Right ventricle myocardium superior (tissue), 1 donor: ENCODE measurements at places on chromosomes 2 and 18. TPM values are rescaled to one million over a fixed set of nuclear protein-coding genes. Genes with fewer than 3 reads are reported as not detected.

The RBKS gene
- 4.2 TPM for total RNA-seq

The MERTK gene
- total RNA-seq: 5.0 TPM

The XDH gene
- 0.13 TPM for total RNA-seq

The BOLL gene
- not detected for total RNA-seq

The SCYGR4 gene
- not detected for total RNA-seq

The RFX8 gene
- not detected for total RNA-seq

The ZNF521 gene
- total RNA-seq: 24.5 TPM

The MALL gene
- total RNA-seq: 9.9 TPM

The C2orf15 gene
- 0.22 TPM for total RNA-seq

DNA sequence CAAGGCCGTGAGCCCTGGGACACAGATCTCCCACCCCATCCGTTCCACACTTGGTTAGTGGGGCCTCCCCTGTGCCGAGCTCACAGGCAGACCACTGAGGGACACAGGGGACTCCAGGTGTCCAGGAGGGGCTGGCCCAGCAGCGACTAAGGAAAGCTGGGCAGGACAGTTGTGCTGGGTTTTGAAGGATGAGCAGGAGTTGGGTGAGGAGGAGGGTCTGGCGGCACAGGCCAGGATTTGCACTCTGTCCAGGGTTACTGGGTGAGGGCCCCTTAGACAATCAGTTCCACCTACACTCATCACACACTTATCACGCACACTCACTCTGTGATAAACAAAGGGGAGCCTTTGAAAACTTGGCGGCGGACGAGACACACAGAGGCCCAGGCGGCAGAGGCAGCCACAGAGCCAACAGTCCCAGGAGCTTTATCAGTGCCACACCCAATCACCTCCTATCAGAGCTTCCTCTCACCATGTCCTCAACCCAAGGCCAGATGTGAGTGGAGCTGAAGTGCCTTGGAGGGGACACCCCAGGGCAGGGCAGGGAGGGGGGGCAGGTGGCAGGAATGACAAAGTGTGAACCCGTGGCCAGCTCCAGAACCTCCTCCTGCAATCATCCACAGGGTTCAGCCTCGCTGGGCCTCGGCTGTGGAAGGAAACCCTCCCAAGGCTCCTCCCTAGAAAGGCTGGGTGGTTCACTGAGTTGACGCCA lies 26.6 kb downstream of the BIN1 start:
- no peak for DNase-seq

GRCh38 chr2:215238485-215239098 lies 73.3 kb upstream of the ATIC start:
- no peak for DNase-seq

DNA sequence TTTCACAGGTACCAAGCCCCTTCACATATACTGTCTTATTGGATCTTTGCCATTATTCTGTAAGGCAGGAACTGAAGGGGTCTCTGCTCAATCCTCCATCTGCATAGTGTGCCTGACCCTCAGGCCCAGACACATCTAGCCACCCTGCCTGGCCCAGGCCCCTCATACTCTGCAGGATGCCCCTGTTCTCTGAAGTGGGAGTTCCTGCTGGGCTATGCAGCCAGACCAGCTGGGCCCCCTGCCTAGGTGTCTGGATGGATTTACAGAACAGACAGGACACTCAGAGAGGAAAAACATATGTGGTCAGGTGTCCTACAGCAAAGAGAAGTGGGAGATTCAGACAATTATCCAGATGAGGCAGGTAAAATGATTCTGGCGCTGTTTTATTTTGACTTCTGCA lies 42.0 kb downstream of the SLC4A5 start:
- no peak for DNase-seq

DNA sequence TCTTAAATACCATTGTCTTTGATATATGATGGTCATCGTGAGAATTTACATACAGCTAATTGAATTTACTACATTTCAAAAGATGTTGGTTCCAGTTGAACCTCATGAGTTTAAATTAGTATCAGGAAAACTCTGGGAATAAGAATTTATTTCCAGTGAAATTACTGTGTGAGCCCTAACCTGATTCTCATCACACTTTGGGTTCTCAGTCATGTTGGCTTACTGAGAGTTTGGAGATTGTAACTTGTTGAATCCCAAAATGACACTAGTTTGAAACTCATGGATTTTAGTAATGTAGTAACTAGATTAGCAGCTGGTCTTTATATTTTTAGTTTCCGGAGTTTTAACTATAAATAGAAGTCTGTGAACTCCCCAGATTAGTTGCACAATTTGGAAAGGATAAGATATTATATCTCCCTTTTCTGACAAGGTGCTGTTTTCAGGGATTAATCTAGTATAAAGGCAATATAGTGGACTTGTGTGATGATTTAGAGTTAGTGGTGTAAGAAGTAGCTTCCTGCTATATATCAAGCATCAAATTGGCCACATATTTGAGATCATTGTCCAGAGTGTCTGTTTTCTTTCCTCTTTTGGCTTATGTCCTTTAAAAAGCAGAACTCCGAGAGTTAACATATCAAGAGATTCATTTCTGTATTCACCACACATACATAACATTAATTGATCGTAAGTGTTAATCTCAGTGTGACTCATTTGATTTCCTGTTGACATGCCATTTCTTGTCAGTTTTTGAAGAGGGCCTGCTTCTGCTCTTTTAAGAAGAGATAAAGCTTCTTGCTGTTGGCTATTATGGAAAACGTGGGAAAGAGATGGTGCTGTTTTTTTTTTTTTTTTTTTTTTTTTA lies 15.7 kb downstream of the NDUFV2 start:
- no peak for DNase-seq

DNA sequence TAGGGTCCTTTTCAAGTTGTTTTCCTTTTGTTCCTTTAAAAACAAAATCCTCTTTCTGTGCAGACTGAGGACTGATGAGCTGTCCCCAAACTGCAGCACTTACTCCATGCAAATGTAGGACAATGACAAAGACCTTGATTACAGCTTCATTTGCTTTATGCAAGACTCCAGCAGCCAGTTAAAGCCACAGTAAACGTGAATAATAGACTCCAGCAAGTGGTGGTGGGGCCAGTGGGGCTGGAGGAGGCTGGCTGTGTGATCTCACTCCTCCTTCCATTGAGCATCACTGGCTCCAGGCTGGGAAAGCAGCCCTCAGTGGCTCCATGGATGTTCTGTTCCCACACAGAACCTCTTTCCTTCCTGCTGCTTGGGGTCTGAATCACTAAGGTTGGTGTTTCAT lies 306.0 kb upstream of the CELF4 start:
- DNase-seq: no peak

DNA sequence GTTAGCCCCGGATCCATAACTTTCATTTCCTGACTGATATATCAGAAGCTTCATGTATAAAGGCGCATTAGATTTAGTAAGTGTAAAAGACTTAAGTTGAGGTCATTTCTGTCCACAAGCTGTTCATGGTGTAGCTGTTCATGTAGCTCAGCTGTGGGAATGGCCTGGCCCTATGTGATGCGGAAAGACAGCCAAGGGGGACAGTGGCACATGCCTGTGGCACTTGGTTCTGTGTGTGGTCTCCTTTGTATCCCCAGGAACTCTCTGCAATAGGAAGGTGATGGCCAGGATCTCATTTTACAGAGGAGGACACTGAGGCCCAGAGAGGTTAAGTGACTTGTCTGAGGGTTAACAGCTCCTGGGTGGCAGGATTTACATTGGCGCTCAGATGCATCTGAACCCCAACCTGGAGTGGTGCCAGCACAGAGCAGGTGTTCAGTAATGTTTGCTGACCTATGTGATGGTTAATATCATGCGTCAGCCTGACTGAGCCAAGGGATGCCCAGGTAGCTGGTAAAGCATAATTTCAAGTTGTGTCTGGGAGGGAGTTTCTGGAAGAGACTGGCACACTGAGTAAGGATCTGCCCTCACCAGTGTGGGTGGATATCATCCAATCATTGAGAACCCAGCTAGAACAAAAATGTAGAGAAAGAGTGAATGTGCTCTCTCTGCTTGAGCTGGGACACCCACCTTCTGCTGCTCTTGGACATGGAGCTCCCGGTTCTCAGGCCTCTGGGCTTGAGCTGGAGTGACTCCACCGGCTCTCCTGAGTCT lies 25.4 kb downstream of the HPCAL1 start:
- DNase-seq: no peak

DNA sequence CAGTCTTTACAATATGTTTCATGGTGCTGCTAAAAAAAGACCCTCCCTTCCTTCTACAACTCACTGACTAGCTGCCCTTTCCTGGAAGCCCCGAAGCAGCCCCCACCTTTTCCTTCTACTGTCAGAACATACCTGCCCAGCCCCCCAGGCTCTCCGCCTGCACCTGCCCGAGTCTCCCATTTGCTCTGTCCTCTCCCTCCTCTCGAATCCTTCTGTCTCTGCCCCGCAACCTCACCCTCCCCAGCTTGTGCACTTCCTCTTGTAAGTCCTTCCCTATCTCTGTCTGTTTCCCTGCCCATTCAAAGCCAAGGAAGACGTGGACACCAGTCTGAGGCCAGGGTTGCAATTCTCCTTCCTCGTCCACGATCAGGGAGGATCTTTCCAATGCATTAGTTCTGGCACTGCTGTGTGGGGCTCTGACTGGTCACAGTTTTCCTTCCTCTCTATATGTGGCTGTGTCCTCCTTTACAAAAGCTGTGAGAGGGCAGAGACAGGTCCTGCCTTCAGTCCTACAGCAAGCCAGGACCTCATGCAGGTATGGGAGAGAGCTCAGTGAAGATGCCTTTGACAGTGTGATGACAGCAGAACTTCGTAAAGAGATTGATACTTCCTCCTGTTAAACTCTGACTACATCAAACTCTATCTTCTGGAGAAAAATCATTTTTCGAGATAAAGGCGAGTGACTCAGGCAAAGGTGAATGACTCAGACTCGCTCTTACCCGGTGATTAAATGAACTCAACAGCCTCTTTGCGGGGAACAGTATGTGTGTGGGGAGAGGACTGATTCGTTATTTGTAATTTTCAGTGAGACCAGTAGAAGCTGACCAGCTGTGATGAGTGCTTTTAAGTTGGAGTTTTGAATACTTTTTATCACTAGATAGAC lies 14.2 kb downstream of the TNFRSF11A start:
- no peak for DNase-seq

GRCh38 chr2:72278046-72278445 lies 130.4 kb upstream of the CYP26B1 start:
- no peak for DNase-seq

GRCh38 chr2:173869244-173870229 lies 95.6 kb downstream of the SP3 start:
- DNase-seq: no peak

- DNase-seq: peak; percentile 84
Observed at GRCh38 chr2:188292348-188293239, 920 bp downstream of the GULP1 start.

- DNase-seq: no peak
Observed at GRCh38 chr2:60273836-60274235, 279.6 kb downstream of the BCL11A start.

DNA sequence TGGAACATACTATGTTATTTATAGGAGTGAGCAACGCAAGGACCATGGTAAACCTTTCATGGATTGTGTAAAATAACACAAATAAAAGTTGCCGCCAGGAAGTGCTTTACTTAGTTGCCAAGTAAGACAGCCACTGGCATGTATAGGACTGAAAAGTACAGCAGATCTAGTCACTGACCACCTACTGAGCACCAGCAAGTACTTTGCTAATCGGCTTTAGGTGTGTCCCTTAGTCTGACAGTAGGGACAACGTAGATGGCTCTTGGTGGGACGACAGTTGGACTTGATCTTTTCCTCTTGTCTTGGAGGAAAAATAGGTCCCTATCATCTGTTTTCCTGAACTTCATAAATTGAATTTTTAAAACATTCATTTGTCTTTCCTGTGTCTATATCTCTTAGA lies 13.6 kb upstream of the CXXC1 start:
- no peak for DNase-seq

DNA sequence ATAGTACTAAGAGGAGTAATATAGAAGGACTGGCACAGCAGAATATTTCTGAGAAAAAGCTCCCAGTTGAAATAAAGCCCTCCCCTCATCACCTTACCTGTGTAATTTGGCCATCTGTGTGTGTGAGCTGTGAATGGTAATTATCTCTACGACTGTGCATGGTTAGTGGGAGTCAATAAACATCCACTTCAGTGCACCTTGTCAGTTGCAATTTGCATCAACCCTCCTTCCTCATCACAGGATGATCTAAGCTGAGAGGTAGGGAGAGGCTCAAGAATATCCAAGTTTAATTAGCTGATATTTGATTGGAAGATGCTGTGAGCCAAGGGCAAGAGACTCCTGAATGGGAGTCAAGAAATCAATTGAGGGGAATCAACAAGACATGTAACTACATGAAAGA lies 694.9 kb upstream of the KLHL29 start:
- DNase-seq: no peak

DNA sequence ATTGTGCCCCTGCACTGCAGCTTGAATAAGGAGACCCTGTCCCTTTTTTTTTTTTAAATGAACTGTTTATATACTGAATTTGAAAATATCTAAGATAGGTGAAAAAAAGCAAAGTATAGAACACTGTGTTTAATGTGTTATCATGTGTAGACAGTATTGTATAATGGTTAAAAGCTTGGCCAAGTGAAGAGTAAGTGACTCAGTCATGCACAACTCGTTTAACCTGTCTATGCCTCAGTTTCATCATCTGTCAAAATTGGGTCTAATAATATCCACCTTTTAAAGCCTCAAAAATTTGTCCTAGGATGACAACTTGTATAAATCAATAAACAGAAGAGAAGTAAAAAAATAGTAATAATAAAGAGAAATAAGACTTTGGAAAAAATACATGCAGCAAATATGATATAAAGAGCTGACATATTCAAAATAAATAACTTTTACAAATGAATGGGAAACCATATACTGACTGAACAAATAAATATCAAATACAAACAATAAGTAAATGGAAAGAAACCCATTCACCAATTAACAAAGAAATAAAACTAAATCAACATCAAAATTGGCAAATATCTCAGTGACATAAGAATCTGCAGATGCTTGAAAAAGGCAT lies 113.7 kb downstream of the C2orf74 start:
- DNase-seq: no peak

GRCh38 chr2:172389685-172390339 lies 37.6 kb upstream of the ITGA6 start:
- no peak for DNase-seq

DNA sequence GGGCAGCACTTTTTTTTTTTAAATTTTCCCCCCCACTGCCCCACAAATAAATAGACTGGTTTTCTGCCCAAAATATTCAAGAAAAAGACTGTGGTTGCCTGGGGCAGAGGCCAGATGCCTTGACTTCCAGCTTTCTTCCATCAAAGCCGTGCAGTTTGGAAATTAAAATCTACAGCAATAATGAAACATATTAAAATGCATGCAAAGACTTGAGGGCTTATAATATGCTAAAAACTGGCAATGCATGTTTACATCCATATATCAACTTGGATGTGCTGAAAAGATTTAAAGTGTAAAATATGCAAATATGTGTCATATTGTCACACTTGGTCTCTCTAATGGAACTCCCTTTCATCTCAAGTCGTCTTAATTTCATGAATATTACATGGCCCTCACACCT lies 2036.2 kb upstream of the PIK3C3 start:
- no peak for DNase-seq

DNA sequence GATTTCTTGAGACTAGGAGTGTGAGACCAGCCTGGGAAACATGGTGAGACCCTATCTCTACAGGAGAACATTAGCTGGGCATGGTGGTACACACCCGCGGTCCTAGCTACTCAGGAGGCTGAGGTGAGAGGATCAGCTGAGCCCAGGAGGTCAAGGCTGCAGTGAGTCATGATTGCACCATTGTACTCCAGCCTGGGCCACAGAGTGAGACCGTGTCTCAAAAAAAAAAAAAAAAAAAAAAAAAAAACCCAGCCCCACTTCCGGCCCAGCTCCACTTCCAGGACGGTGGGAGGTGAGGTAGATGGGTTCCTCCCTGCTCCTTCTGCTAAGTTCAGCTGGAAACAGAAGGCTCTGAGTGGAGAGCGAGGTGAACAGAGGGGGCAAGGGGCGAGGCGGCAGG lies 41.4 kb upstream of the NFATC1 start:
- DNase-seq: no peak

- DNase-seq: peak; percentile 36
Observed at GRCh38 chr18:13465476-13465875, 246.9 kb downstream of the LDLRAD4 start.
